ENCODE measurements at places on chromosomes 6 and 20.
A peak's percentile ranks its signal among the peaks of the same experiment; 100 is the strongest.

GRCh38 chr20:62797671-62798532 is 1.6 kb downstream of the MRGBP start:
- no peak for DNase-seq

- no peak for DNase-seq
These were observed 23.1 kb upstream of the SMOC2 start for GRCh38 chr6:168417679-168418557.

DNA sequence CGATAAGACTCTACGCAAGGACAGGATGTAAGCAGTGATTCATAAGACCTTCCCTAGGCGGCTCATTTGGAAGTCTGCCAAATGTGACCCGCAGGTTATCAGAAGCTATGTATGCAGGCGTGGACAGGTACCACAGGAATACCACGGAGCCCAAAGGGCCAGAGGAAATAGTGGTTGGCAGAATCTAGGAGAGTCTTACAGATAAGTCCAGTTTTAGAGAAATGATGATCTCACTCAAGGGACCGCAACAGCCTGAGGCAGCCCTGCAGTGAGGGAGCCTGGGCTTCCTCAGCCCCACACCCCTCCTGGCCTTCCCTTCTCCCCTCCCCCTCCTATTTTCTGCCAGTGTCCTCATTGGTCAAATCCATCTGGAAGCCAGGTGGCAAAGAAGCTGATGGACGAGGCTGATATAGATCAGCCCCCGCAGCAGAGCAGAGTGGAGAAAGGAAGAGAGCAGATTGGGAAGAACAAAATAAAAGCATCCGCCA is 110.6 kb downstream of the FNDC1 start:
- no peak for DNase-seq

GRCh38 chr6:157323966-157324300 is 614 bp upstream of the TMEM242 start:
- DNase-seq = peak; percentile 65

DNA sequence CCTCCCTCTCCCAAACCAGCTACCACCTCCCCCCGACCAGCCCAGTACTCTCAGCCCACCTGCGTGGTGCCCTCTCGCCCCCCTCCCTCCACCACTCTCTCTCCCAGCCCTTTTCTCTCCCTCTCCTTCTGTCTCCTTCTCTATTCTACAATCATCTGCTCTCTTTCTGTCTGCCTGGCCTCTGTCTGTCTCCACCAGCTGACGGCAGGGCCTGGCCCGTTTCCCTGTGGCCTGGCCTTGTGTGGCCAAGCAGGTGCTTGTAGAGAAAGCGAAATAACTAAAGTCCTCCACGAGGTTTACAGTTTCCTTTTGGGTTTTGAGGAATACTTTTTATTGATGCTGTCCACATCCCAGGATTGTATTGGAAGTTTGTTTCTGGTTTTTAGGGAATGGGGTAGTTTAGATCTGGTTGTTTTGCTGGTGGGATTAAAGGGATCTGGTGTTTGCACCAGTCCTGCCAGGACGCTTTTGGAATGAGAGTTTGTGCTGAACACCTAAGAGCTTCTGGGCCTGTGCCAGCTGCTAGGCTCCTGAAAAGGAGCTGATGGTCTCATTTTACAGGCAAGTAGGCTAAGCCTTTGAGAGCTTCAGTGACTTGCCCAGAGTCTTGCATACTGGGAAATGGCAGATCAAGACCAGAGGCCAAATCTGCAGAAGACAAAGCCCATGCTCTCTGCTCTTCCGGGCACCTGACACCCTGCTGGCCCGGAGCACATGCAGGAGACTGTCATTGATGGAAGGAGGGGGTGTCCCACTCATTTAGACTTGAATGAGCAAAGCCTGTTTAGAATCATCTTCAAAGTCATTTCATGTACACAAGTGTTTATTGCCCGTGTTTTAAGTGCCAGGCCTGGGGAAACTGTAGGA is 161.7 kb downstream of the SYCP2 start:
- DNase-seq = no peak

DNA sequence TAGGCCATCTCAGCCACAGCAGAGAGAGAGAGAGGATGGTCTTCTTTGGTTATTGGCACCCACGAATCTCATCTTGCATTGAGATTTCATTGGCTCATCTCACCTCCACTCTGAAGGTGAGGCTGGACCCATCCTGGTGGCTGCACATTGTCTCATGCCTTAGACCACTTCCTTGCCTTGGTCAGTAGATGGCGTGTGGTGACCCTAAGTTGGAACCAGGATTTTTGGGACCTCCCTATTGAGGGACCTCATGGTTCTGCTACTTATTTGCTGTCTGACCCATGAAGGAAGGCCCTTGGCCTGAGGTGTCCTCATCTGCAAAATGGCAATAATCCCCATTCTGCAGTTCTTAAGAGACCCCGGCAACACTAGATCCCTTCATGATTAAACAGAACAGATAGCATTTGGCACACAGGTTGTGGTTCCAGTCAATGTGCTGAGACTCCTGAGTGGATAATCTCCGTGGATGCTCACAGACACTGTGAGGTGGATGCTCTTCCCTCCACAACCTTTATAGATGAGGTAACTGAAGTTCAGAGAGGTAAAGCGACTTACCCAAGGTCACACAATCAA is 21.5 kb upstream of the AAR2 start:
- peak; percentile 51 for DNase-seq

- no peak for DNase-seq
These were observed 87.3 kb upstream of the NHSL1 start for GRCh38 chr6:138586638-138587037.

- no peak for DNase-seq
These were observed 76.2 kb downstream of the SNX5 start for GRCh38 chr20:17892189-17892938.

Data from K562 (cell line).